ENCODE measurements at places on chromosomes 2 and 18.

DNA sequence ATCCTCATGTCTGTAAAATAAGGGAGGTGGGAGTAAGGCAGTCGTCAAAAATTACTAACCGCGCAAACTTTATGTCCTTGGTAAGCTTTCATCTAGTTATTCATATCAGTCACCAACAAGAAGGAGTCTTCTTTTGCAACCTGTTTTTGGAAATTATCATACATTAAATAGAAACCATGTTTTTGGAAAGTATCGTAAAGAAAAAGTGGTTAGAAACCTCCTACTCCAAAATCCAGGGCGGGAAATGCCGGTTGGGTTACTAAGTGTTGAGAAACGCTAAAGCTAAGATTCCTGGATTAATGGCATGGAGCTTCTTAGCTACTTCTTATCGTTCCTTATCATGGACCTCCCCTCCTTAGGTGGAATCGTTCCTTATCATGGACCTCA lies 778 bp downstream of the BBS5 start:
- DNase-seq: no peak

DNA sequence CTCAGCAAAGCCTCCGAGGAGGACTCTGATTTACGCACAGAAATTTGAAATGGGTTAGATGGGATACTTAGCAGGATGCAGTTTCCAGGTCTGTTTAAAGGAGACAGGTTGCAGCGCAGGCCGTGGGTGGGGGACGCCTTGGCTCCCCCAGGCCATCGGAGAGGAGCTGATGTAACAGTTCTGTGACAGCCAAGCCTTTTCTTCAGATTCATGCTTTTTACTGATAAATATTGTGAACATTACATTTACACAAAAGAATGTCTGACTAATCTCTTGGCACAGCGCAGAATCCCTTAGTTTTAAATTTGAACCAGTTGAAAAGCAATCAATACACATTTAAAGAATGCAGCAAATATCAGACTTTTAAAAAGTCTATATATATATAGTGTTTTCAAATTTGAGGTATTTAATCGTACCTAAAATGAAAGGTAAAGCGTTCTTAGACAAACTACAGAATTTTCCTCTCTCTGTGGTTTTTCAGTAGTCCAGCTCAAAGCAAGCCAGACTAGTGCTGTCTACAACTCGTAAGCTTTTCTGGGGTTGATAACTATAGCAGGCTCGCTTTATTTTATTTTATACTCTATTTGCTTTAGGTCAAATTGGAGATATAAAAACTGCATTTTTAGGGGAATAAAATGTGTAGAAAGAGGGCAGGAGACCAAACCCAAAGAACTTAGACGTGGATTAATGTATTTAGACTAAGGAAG lies 221.9 kb downstream of the PIEZO2 start:
- DNase-seq: no peak

DNA sequence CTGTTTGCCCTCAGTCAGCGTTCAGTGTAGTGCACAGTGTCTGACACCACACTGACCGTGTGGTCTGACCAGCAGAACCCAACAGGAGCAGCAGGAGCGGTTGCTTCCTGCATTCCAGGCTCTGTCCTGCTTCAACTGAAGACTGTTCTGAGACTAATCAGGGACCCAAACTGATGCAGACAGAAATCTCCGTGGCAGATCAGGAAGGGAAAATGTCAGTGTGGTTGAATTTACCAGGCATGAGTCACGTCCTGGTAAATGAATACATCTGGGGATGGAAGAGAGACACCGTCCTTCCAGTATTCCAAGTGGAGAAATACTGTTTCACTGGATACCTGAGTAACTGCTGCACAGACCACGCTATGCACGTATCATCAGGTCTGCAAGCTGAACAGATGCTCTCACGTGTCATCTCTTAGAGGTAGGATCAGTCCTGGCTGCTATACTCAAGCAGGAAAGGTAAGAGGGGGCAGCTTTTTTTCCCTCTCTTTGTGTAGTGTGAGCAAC lies 223.6 kb upstream of the EPAS1 start:
- no peak for DNase-seq

GRCh38 chr2:10170256-10170655 lies 47.7 kb downstream of the RRM2 start:
- no peak for DNase-seq

DNA sequence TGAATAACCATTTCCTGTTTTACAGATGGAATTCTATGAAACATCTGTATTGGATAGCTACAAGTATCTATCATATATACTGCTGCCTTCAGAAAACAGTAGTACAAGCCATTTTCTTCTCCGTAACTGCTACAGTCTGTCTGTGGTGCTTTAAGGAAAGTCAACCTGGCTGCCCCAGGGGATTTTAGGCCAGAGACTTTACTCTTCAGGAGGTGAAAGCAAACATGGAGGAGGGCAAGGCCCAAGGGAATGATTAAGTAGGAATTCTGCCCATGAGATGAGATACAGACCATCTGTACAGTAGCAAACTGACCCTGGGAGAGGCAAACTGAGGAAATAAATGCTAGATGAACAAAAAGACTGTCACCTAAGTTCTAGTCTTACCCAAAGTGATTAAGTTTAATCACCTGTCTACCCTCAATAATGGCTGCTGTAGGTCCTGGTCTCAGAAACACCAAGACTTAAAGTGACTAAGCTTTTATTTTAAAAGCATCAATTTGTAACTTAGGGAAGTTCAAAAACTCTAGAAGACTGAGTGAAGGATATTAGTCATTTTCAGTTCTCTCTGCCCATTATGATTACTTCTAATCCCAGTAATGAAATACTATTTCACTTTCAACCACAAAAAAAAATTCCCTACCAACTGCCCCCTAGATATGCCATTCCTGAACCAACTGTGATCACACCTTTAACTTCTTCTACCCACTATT lies 14.8 kb downstream of the MBD2 start:
- no peak for DNase-seq

- DNase-seq: no peak
Observed at GRCh38 chr2:237623428-237624403, 3.7 kb upstream of the LRRFIP1 start.

- peak; percentile 70 for DNase-seq
Observed at GRCh38 chr18:74499633-74500032, 3.5 kb downstream of the CNDP2 start.

GRCh38 chr18:74310411-74310810 lies 5.2 kb upstream of the C18orf63 start:
- DNase-seq: no peak

DNA sequence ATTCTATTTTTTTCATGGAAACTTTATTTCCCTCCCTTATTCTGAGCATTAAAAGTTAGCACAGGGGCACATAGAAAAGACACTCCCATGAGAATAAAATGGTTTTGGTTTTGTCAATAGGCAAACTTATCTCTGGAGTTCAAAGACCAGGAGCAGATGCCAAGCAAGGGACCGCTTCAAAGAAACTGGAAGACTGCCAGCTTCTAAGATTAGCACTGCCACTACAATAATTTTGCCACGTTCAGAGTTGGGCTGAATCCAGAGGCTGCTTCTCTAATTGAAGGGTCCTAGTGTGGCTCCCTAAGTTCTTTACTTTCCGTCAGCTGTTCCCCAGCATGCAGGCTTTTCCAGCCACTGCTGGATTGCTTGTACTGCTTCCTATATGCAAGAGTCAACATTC lies 681.0 kb upstream of the GCFC2 start:
- no peak for DNase-seq

GRCh38 chr18:63097178-63097577 lies 222.4 kb downstream of the BCL2 start:
- no peak for DNase-seq

DNA sequence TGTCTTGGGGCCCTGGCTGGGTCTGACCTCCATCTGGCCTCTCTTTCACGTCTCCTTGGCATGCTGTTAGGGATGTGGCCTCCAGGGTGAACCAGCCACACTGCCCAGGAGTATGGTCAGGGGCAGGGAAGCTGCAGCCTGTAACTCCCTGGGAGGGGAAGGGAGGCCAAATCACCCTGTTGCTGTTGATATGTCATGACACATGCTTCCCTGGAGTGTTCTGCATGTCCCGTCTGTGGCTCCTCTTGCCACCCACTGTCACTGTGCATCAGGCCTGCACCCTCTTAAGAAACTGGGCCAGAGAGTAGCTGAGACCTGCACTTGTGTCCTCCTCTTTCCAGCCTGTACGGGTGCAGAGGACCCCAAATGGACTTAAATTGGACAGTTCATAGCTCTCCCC lies 221.3 kb downstream of the FHOD3 start:
- DNase-seq: no peak

DNA sequence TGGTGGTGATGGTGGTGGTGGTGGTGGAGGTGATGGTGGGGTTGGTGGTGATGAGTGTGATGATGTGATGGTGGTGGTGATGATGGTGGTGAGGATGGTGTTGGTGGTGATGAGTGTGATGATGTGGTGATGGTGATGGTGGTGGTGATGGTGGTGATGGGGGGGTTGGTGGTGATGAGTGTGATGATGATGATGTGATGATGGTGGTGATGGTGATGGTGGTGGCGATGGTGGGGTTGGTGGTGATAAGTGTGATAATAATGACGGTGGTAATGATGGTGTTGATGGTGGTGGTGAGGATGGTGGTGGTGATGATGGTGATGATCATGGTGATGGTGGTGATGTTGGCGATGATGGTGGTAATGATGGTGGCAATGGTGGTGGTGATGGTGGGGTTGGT lies 67.7 kb downstream of the RRM2 start:
- DNase-seq: no peak

DNA sequence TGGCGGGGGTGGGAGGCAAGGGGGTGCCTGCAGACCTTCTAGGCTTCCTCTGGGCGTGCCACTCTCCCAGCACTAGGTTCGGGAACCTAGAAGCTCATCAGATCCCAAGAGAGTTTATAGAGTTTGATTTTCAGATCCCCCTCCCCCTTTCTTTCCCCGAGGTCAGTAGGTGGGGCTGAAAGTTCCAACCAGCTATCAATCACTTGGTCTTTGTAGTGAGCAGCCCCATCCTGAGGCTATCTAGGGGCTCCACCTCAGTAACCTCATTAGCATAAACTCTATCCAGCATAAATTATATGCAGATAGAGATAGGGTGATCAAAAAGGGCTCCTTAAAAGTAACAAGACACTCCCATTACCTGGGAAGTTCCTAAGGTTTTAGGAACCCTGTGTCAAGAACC lies 32.8 kb downstream of the ERLEC1 start:
- no peak for DNase-seq

DNA sequence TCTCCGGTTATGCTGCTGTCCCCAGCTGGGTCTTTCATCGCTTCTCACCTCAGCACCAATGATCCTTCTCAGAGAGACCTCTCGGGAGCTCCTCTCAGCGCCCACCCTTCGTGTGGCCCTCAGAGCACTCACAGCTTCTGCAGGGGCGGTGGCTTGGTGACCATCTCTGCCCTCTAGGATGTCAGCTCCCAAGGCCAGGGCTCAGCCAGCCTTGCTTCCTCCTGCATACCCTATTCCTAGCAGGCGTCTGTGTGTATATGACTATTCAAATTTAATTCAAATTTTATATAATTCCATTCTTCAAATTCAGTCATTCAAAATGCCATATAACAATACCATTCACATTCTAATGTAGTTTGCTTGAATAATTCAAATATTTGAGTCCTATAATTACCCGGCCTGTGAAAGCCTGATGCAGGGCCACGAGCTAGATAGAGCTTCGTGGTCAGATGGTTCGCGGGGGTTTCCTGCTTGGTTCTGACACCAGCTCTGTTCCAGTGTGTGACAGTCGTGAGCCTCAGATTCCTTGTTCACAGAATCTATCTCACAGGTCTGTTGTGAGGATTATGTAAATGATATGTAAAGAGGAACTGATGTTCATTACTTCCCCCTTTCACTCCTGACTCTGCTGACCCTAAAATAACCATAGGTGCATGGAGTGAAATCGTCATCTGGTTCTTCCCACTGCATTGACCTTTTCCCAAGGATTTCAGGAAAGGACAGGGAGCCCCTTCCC lies 94.0 kb upstream of the CNGA3 start:
- no peak for DNase-seq

GRCh38 chr18:75277610-75277928 lies 67.0 kb downstream of the TSHZ1 start:
- DNase-seq: no peak

DNA sequence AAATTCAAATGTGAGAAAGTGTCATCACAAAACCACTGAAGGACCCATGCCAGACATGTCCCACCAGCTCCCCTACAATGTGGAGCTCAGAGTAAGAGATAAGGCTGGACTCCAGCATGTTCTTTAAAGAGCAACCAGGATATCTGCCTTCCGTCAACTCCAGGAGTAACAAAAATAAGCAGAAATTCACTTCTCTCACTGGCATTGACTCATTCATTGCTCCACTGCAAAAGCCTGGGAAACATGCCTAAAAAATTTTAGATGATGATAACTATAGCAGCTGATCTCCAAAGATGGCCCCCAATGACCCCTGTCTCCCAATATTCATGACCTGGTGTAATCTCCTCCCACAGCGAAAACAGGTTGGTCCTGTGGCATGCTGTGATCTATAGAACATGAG lies 314.5 kb downstream of the NCKAP5 start:
- DNase-seq: no peak

GRCh38 chr2:164917296-164917903 lies 37.9 kb downstream of the SLC38A11 start:
- DNase-seq: no peak

- DNase-seq: no peak
Observed at GRCh38 chr2:56102866-56103265, 80.9 kb upstream of the CCDC85A start.

GRCh38 chr2:185174353-185174752 lies 564.3 kb upstream of the FSIP2 start:
- DNase-seq: no peak

DNA sequence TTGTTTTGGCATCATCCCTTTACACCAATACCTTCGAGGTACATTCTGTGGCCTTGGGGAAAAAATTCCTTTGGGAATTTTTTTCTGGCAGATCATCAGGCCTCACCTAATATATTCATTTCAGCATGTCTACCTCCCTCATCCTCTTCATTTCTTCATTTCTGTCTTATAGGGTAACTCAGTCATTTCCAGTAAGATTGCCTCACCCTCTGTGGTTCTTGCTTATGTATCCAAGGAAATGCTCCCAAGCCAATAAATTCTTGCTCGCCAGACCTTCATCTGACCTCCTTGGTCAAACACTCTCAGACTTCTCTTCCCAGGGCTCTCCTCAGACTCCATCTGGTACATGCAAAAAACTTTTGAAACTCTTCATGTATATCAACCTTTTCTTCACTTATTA lies 265.6 kb downstream of the TMX3 start:
- DNase-seq: no peak

- no peak for DNase-seq
Observed at GRCh38 chr2:69989441-69990105, 28.1 kb upstream of the ASPRV1 start.

GRCh38 chr2:1775511-1776035 lies 31.3 kb upstream of the PXDN start:
- DNase-seq: no peak

- no peak for DNase-seq
Observed at GRCh38 chr2:220775856-220776488, 796.1 kb downstream of the EPHA4 start.

- no peak for DNase-seq
Observed at GRCh38 chr2:137670111-137670510, 294.2 kb upstream of the HNMT start.

All from activated CD4-positive, alpha-beta memory T cell treated with anti-CD3 and anti-CD28 coated beads, Interleukin-2, amount 10 ng/mL, durations not matched to agents 7 days and 5 days (primary cell).